Esophagus mucosa (tissue), 1 donor: ENCODE measurements at places on chromosomes 7 and 10. TPM values are rescaled to one million over a fixed set of nuclear protein-coding genes. Genes with fewer than 3 reads are reported as not detected.

The ODAD2 gene
- 0.16 TPM for total RNA-seq

DNA sequence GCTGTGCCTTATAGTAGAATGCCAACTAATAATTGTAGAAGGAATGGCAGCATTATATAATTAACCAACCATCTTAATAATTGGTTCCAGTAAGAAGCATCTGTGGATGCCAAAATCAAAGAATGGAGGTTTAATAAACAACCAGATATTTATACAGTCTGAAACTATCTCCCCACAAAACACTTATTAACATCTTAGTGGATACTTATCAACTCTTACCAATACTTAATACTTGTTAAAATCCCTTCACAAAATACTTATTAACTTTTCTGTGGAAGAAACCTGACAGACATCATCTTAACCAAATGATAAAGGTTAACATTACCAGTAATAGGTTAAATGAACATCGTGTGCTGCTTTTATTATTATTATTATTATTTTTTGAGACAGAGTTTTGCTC, 29.1 kb upstream of the FAM107B start:
- no peak for ATAC-seq

The CCDC3 gene
- 4.3 TPM for total RNA-seq

The ZNF398 gene
- total RNA-seq: 9.3 TPM

DNA sequence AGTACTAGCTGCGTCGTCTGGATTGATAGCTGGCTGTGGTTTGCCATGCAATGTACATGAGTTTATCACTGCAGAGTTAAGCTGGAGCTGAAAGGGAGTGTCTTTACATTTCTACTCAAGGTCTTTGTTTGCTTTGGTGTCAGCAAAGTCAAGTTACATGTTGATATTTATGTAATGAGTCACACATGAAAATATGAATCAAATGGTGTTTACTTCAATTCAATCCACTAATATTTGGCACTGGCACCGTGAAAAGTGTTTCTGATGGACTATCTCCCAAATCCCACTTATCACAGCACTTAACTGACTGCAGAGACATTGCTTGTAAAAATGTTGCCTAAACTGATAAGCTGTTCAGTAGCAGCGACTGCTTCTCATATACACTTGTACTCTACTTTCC, 395.9 kb downstream of the TFEC start:
- no peak for ATAC-seq

- no peak for ATAC-seq
Observed at GRCh38 chr10:60497364-60497763, 107.7 kb upstream of the ANK3 start.

- no peak for ATAC-seq
Observed at GRCh38 chr7:137402536-137403352, 59.2 kb upstream of the PTN start.

The ATG9B gene
- 16.7 TPM for total RNA-seq

GRCh38 chr7:34038816-34039470, 133.6 kb downstream of the BMPER start:
- ATAC-seq: no peak

DNA sequence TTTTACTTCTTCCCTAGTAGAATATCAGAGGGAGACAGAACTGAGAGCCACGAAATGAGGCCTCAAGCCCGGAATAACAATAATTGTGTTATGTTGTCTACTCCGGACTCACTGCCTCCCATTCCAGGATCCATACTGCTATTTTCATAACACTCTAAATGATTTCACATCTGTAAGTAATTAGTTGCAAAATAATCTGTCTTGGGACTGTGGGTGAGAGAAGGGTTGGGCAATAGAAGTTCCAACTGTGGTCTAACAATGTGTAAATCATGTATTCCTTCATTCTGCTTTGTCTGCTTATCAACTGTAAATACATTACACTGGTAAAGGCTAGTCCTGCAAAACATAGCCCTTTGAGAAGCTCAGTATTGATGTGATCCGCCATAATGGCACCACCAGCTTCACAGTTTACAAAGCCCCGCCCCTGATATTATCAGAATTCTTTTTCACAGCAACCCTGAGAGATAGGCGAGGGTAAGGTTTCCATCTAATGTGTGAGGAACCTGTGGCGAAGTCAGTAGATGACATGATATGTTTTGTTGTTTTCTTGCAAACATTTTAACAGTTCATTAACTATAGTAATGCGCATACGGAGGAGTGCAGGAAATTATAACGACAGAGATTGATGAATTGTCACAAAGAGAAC, 265.7 kb upstream of the BMPER start:
- no peak for ATAC-seq

- no peak for ATAC-seq
Observed at GRCh38 chr7:151454305-151454704, 14.4 kb upstream of the CRYGN start.

The BAZ1B gene
- total RNA-seq: 22.3 TPM

GRCh38 chr7:96521068-96521894, 188.4 kb downstream of the SEM1 start:
- ATAC-seq: no peak

GRCh38 chr10:725302-725701, 35.8 kb upstream of the DIP2C start:
- ATAC-seq: no peak

DNA sequence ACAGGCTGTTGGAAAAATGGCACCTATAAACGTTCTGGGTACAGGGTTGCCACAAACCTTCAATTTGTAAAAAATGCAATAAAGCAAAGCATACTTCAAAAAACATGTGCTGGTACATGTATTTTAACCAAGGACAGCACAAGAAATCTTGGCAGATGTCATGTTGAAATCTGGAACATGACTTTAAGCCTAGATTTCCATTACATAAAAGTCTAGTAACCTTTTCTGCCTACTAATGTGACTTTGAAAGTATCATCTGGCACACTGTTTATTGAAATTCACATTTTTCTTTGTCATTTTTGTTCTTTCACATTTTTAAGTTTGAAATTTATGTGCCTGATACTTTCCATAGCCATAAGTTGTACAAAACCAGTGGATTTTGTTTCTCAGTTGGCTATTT, 296.8 kb downstream of the EXOC4 start:
- no peak for ATAC-seq

DNA sequence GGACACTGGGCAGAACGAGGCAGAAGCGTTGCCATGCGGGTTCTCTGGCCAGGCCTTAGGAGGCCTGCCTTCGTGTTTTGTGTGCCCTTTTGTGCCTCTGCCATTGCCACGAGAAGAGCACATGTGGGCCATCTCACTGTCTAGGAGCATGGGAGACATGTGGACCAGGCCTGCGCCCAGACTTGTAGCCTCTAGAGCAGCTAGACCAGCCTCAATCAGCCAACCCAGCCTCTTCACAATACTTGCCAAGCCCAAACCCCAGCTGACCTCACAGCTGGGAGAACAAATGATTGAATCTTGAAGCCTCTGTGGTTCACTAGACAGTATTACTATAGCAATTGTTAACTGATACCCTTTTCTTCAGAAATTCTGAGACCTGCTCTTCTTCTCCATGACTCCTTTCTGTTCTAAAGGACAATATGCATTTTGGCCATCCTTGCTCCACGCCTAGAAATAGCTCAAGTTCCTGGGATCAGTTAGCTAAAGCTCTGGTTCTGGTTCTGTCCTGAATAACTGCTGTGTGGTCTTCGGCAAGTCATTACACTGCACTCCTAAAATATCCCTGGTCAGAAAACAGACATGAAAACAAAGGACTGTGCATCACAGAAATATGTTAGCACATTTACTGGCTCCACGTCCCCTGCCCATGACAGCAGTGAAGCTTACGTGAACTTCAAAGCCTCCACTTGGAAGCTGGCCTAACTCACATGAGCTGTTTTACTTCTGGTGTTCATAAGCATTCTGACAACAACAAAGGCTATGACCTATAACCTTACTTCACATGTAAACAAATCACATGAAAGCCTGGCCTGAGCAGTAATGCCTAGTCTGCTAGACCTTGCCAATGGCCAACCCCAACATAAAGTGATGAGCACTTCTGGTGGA, 72.3 kb upstream of the MKRN1 start:
- no peak for ATAC-seq

DNA sequence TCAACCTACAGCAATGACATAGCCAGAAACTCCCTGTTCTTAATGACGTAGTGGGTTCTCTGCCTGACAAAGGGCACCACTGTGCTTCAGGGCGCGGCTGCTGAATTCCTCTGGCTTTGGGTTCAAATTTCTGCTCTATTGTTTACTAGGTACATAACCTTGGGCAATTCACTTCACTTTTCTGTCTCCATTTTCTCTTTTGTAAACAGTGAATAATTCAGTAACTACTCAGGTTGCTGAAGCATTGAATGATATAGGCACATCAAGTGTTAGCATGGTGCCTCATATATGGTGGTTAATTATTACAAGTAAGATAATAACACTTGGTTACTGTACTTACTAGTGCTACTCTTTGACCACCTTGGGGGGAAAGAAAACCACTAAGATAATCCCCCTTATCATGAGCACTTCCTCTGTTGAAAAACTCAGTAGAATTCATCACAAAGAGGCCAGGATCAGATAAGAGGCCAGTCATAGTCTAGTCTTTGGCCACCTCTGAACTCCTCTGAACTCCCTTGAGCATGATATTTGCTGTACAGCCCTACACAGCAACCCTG, 92.0 kb upstream of the AHR start:
- ATAC-seq: no peak

DNA sequence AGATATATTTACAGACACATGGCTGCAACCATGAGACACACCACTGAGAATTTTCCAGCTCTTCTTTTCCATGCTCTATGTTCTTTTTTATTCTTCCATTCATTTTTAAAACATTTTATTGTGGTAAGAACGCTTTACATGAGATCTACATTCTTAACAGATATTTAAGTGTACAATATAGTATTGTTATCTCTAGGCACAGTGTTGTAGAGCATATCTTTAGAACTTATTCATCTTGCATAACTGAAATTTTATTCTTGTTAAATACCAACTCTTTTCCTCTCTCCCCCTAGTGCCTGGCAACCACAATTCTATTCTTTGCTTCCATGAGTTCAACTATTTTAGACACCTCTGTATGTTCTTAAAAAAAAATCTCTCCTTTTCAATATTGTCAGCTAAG, 67.1 kb upstream of the HABP2 start:
- no peak for ATAC-seq

The TAF5 gene
- 2.6 TPM for total RNA-seq

DNA sequence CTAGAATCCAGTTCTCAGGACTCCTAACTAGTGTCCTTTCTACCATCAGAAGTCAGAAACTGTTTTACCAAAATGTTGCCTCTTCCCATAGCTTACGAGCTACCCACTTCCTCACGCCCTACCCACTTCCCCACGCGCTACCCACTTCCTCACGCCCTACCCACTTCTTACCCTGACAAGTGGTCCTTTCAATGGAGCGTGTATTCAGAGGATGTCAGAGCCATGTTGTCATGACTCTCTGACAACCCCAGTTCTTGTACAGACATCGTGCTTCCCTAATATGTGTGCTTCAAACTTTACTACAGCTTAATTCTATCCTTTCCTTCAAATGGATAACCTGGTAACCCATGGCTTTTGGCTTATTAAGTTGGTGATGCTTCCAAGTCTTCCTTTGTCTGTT, 84.8 kb upstream of the PHF14 start:
- ATAC-seq: no peak

DNA sequence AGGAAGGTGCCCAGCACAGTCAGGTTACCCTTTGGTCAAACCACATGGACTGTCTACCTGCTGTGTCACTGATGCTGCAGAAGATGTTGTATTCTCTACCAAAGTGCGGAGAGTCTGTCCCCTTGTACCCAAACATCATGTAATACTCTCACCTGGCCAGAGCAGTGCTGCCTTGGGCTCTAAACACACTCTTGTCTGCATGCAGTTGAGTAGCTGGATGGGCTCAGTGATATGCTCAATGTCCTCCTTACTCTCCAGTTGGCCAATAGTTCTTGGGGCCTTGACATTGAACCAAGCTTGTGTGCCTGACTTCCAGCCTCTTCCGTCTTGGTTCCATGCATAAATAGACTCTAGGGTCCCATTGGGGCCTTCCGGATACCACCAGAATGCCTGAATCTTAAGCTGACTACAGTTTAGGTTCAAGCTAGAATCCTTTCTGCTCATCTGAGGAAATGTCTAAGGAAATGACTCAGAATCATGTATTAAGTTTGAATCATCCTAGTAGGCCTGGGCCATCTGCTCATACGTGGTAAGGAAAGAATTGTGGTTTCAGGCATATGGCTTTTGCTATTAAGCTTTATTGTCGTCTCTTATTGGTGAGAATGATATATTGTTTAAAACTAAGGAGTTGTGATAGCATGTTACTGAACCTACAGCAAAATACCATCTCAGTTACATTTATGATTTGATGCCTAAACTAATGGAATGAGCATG, 118.0 kb downstream of the OTUD1 start:
- ATAC-seq: peak; percentile 73

DNA sequence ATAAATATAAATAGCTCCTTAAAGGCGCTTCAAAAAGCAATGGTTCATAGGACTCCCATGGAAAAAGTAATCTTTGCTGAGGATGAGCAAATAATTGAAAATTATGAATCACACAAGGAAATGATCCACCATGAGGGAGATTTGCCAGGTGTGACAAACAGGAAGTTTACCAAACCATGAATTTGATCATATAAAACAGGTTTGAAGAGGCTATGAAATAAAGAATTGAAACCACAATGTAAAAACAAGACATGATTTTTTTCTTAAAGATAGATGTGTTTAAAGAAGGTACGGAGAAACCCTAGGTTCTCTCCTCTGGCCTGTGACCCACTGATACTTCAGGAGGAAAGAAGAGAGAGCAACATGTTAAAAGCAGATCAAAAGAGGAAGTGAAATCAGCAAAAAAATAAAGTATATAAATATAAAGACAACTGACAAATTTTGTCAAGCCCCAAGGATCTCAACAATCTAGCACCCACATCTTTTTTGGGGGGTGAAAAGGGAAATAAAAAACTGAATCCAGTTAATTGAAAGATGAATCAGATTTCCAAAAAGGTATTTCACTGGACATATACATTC, 111.3 kb upstream of the ASAH2 start:
- peak; percentile 86 for ATAC-seq

- no peak for ATAC-seq
Observed at GRCh38 chr10:58868736-58869435, 307.6 kb upstream of the PHYHIPL start.

- ATAC-seq: peak; percentile 95
Observed at GRCh38 chr7:97024209-97025129, at the start of gene DLX5. Gene DLX5, minus strand, starts transcription at chr7:97024831. Its CDS starts 208 bp downstream, at chr7:97024623.

GRCh38 chr7:43535810-43536585, 46.9 kb upstream of the STK17A start:
- ATAC-seq: peak; percentile 13

DNA sequence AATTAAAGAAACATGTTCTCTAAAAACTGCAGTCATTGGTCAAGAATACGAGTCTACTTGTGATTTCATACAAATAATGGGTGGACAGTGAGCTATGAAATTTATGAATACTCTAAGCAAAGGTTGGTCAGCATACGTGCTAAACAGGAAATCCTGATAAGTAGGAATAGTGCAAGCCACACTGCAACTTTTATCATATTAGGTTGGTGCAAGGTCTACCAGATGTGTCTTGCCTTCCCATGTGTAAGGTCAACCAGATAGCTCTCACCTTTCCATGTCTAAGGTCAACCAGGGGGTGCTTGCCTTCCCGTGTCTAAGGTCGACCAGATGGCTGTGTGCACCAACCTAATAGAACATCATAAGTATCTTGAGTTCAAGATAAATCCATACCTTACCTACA, 2.0 kb upstream of the ITGB1 start:
- ATAC-seq: no peak

The LFNG gene
- 5.7 TPM for total RNA-seq

- no peak for ATAC-seq
Observed at GRCh38 chr7:84953234-84953633, 233.6 kb downstream of the SEMA3D start.
